ENCODE measurements at places on chromosomes 1 and 21.
A peak's percentile ranks its signal among the peaks of the same experiment; 100 is the strongest.

DNA sequence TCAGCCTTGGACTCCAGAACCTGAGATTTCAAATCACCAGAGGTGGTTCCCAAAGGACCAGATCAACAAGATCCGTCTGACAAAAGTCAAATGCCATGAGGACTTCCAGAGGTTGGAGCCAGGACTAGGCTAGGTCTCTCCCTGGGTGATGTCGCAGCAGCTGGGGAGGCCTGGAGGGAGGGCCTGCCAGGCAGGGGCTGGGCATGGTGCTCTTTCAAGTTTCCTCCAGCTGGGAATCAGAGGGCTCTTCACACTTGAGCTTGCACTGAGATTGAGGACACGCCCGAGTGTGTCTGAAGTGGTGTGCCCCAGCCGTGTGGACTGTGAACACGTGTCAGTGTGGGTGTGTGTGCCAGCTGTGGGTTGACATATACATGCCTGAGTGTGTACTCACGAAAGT lies 21.3 kb upstream of the RSPO1 start:
- DNase-seq = no peak

DNA sequence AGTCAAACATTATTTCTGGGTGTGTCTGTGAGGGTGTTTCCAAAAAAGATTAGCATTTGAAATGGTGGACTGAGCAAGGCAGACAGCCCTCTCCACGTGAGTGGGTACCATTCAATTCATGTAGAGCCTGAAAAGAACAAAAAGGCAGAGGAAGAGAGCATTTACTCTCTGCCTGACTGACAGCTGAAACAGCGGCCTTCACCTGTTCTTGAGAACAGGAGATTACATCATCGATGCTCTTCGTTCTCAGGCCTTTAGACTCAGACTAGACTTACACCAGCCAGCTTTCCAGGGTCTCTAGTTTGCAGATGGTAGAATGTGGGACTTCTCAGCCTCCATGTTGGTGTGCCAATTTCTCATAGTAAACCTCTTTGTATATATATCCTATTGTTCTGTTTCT lies 302.3 kb downstream of the BACH1 start:
- no peak for DNase-seq

DNA sequence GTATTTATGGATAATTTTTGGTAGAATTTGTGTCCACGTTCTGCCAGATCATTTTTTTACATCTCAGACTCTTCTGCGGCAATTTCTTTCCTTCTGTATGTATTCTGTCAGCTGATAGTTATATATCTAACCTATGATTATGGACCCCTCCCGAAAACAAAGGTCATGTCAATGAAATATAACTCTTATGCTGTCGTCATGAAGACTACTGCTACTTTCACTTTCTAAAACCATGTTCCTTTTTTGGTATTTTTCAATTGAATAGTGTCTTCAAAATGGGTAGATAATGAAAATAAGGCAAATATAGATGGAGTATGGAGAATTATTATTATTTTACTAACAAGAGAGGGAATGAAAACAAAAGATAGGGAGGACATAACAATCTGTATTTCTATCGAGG lies 3.2 kb downstream of the ANGPTL1 start:
- DNase-seq = no peak

- DNase-seq = no peak
Observed at GRCh38 chr1:25023826-25024225, 93.8 kb upstream of the RUNX3 start.

DNA sequence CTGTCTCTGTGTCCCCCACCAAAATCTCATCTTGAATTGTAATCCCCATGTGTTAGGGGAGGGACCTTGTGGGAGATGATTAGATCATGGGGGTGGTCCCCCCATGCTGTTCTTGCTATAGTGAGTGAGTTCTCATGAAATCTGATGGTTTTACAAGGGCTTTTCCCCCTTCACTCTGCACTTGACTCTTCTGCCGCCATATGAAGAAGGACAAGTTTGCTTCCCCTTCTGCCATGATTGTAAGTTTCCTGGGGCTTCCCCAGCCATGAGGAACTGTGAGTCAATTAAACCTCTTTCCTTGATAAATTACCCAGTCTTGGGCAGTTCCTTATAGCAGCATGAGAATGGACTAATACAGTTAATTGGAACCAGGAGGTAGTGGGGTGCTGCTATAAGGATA lies 137.1 kb upstream of the RAB4A start:
- DNase-seq = no peak

- no peak for DNase-seq
Observed at GRCh38 chr1:113684153-113684541, 75.1 kb downstream of the PHTF1 start.

DNA sequence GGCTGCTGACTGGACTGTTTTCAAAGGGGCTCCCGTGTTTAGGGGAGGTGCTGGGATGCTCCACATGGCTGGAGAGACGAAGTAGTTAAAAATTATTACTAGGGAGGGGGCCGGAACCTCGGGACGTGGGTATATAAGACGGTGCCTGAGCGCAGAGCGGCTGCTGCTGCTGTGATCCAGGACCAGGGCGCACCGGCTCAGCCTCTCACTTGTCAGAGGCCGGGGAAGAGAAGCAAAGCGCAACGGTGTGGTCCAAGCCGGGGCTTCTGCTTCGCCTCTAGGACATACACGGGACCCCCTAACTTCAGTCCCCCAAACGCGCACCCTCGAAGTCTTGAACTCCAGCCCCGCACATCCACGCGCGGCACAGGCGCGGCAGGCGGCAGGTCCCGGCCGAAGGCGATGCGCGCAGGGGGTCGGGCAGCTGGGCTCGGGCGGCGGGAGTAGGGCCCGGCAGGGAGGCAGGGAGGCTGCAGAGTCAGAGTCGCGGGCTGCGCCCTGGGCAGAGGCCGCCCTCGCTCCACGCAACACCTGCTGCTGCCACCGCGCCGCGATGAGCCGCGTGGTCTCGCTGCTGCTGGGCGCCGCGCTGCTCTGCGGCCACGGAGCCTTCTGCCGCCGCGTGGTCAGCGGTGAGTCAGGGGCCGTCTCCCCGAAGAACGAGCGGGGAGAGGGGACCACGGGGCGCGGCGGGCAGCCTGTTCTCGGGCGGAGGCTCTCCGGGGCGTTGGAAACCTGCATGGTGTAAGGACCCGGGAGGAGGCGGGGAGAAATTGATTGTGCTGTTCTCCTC lies at the start of gene CHODL:
CHODL (plus strand) TSS at position 163 of the 793 bp plus-strand sequence; CDS start at position 554, 391 bp downstream.
- DNase-seq = no peak

GRCh38 chr1:150562446-150563339 lies 13.5 kb downstream of the ADAMTSL4 start:
- peak; percentile 49 for DNase-seq

GRCh38 chr1:178931858-178932551 lies 61.1 kb upstream of the ANGPTL1 start:
- no peak for DNase-seq

- DNase-seq = no peak
Observed at GRCh38 chr1:2874607-2875480, 73.4 kb upstream of the TTC34 start.

- DNase-seq = no peak
Observed at GRCh38 chr1:101435831-101436511, 199.2 kb downstream of the S1PR1 start.
